ENCODE measurements at places on chromosomes 6 and 20.

DNA sequence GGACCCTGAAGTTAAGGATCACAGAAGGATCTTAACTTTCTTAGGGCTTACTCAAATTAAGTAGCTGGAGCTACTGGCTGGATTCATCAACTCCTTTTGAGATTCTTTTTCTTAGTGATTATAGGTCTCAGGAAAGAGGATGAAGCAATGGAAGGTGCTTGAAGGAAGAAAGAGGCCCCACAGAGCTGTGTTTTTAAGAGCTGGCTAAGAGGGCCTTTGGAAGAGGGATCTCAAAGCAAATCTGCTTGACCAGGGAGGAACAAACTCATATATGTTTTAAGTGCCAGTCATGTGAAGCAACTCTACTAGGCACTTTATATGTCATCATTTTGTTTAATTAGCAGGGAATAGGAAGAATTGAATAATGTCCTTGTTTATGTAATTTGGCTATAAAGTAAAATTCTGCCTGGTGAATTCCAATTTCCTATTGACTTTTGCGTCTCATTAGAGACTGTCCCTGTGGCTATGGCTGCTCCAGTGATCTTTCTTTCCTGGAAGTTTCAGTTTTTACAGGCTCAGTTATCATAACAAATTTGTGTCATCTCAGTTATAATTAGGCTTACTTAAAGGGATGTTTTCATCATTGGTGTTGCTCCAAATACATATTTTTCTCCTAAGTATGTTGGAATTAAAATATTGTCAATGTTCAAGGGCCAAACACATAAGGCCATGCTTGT is 222.8 kb upstream of the CITED2 start:
- DNase-seq, result no peak

DNA sequence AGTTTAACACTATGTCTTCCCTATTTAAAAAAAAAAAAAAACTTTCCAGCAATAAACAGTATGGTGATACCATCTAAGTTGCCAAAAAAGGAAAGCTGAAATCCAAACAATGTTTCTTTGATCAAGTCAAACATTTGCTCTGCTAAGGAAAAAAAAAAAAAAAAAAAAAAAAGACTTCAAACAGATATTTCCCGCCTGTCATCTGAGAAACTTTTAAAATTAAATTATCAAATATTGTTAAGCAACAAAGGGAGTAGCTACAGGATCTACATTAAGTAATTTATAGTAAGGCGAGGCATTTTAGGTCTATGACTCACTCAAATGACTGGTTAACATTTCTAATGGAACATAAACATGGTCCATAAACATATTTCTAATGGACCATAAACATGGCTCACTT is 121.2 kb downstream of the DST start:
- no peak for DNase-seq

- peak; percentile 76 for DNase-seq
These were observed 34.5 kb downstream of the TPBG start for GRCh38 chr6:82397962-82398692.

GRCh38 chr6:82240186-82240585 is 7.4 kb downstream of the IBTK start:
- DNase-seq, result no peak

GRCh38 chr6:4848382-4849068 is 72.3 kb downstream of the CDYL start:
- DNase-seq, result no peak
